HS-27A (cell line): ENCODE measurements at places on chromosomes 2 and 18.

DNA sequence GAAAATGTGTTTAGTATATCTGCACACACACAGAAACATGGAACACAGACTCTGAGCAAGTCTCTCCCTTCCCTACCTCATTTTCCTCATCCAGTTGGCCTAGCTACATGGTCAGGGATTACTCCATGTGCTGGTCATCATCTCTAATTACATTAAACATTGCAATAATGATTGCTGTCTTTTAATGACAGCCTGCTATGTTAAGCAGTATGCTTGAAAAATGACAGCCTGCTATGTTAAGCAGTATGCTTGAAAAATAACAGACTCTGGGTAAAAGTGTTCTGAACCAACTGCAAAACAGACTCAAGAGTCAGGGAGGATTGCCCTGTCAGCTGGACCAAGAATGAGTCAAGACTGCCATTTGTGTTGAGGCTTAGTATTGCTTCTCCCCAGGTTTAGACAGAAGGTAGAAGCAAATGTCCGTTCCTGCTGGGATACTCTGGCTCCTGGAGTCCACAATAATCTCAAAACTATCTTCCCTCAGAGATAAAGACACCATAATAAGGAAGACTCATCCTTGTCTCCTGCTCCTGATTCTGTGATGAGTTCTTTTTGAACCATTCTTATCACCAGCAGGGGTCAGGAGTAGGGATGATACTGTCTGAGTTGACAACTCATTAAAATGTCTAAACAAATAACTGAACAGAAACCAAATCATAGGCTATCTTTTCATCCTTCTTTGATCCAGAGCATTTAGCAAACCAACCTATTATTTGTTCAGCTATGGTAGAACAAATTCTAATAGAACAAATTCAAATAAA is 57.7 kb downstream of the CCDC93 start:
- DNase-seq = no peak

GRCh38 chr2:36545871-36546416 is 52.0 kb downstream of the FEZ2 start:
- no peak for DNase-seq

DNA sequence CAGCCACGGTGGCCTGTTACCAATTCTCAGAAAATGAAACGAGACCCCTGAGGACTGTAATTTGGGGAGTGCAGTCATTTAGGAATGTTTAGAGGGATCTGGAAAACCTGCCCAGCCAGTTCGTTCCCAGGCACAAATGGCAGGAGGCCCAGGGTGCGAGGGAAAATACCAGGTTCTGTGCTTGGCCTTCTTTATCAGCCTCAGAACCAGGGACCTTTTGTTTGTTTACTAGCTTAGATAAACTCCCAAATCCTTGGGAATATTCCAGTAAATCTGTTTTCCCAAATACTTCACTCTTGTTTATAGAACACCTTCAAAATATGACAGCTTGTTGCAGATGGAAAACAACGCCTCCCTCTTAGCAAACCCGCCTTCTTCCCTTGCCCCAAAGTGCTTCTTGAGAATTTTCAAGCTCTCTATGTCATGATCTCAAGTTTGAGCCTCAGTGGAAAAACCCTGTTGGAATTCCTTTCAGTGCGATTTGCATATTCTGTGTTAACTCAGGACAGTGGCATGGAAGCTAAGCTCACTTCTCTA is 400.3 kb upstream of the SMIM21 start:
- DNase-seq = no peak

- no peak for DNase-seq
Measured at GRCh38 chr2:127118467-127118866, 11.5 kb upstream of the BIN1 start.

DNA sequence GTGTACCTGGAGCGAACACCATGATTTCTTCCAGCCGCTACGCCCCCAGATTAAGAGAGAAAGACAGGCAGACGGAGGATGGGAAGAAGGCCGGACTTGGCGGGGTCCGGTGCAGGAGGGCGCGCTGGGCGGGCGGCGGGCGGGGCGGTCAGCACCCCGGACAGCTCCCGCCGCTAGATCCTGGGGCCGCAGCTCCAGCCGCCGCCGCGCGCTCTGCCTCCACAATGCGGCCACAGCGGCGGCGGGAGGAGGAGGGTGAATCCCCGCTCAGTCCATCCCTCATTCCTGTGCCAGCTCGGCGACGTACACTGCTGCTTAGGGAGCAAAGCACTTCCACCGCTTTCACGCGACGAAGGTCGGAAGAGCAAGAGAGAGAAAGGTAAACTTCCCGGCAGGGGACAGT is at the start of gene AKAIN1:
Gene AKAIN1, minus strand, starts transcription at position 226 of the 403 bp plus-strand sequence. Its CDS starts 204 bp downstream, at position 22.
- DNase-seq = no peak

DNA sequence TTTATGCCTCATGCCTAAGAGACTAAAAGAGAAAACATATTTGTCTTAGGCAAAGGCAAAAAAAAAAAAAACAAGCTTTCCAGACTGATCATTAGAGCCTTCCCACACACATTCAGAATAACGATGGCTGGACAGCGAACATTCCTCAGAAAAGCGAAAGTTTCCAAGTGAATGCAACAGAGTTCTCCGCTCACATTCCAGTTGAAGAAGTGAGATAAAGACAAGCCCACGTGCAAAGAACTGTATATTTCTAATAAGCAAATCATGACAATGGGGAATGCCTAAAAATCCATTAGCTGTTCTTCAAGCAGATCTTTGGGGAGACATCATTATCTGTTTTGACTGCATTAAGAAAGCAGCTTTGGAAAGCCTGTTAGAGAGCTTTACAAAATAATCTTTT is 347.9 kb downstream of the METTL4 start:
- no peak for DNase-seq

DNA sequence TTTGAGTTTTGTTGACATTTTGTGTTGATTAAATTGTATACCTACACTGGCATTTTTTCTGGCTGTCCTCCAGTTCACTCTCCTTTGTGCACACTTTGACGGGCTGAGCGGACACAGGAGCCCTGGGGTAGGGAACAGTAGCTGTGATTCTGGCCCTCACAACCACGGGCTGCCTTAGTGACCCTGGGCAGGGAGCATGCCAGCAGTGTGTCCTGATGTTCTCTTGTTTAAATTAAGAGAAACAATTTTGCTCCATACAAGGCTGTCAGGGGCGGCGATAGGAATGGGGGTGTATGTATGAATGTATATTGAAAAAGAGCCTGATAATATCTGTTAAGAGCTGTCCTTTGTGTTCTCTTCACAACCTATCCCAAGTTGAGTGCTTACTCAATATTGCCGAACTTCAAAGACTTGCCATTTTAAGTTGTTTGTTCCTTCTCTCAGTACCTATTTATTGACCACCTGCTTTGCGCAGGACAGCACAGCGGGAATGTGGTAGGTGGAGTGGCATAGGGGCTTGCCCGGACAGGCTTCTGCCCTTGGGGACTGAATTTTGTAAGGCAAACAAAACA is 103.7 kb upstream of the EML6 start:
- DNase-seq = no peak

- no peak for DNase-seq
Measured at GRCh38 chr2:118356051-118356450, 267.8 kb downstream of the INSIG2 start.

DNA sequence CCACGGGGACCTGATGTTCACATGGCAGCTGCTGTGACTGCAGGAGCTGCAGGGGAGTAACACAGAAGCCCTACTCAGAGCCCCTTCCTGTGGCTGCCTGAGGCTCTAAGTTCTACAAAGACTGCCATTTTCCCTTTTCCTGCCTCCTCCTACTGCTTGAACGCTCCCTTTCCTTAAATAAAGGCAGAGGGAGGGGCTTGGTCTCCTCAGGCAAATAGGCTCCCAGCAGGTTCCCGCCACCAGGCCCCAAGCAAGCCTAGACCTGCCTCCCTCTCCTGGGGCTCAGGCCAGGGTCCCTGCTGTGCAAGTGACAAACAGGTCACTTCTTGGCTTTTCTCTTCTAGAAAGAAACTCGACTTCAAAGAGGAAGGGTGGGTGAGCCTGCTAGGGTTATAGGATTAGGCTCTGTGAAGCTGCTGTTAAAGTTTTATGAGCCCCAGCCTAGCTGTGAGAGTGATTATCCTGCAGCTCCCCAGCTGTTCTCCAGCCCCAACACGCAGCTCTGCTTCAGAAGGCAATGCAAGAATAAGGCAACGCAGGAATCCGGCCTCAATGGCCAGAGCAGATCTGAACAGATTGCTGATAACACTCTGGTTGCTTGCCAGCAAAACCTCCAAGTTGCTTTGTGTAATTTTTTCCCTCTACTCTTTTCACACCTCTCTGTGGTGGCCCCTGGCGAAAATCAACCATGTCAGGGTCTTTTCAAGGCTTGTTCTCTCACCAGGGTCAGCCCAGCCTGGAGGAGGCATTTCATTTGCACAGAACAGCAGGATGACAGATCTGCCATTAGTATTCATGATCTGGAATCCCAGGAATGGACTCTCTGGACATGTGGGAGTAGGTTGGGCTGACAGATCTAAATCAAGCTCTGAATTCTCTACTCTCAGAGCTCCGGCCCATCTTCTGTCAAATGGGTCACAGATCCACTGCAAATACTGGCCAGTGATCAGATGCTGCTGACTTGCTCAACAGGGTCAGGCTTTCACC is 71.3 kb downstream of the MRO start:
- no peak for DNase-seq

DNA sequence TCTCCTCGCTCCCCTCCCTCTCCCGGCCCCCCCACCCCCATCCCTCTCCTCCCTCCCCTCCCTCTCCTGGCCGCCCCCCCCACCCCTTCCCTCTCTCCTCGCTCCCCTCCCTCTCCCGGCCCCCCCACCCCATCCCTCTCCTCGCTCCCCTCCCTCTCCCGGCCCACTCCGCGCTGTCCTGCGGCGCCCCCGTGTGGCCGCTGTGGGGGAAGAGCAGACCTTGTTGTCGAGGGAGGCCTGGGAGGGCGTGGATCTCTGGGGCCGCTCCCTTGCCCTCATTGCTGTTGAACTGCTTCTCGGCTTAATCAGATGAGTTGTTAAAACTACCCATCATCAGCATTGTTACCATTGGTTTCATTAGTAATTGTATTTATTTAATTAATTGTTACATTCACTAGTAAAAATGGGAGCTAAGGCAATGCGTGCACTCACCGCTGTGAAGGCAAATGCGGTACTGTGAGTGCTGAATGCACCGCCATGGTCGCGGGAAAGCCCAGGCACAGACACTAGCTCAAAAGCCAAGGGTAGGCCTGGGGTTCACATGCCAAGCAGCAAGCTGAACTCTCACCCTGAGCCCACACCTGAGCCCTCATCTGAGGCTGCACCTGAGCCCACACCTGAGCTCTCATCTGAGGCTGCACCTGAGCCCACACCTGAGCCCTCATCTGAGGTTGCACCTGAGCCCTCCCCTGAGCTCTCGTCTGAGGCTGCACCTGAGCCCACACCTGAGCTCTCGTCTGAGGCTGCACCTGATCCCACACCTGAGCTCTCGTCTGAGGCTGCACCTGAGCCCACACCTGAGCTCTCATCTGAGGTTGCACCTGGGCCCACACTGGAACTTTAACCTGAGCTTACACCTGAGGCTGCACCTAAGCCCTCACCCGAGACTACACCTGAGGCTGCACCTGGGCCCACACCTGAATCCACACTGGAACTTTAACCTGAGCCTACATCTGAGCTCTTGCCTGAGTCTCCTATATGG is 8.8 kb downstream of the RTP5 start:
- no peak for DNase-seq

GRCh38 chr2:84970210-84970867 is 622 bp upstream of the KCMF1 start:
- no peak for DNase-seq

DNA sequence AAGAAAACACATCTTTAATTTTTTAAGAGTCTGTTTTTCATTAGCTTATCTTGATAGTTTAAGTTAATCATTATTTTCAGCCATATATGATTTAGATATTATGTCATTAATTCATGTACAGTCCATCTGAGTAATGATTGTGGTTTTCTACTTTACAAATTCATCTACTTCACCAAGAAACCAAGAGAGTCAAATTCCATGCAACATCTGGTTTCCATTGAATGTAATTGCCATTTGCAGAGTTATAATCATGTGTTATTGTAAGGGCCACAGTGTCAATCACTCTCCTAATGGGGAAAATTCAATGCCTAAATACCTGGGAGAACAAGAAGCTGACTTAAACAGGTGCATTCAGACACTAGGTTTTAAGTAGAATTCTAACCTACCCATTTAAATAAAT is 217.2 kb upstream of the OSR1 start:
- DNase-seq = no peak

GRCh38 chr18:28039078-28039477 is 137.9 kb downstream of the CDH2 start:
- no peak for DNase-seq

GRCh38 chr2:17413036-17413435 is 105.2 kb downstream of the RAD51AP2 start:
- no peak for DNase-seq

GRCh38 chr2:42939411-42940206 is 147.2 kb upstream of the HAAO start:
- DNase-seq = no peak

GRCh38 chr18:76697441-76697901 is 124.9 kb upstream of the ZNF236 start:
- no peak for DNase-seq

DNA sequence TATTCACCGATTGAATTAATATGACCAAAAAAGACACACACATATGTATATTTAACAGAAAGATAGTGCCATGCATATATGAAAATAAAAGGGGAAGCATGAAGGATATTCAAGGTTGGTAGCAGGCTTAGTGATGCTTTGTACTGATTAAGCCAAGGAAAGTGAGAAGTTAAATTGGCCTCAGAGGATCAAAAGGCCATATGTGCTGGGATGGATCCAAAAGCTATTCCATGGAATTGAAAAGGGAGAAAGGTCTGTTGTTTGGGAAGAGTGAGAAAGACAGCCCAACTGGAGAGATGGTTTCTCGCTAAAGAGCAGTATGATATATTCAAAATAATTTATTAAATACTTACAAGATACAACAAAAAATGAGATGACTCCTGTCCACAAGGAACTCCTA is 65.9 kb downstream of the INSIG2 start:
- DNase-seq = no peak

GRCh38 chr2:95357717-95358280 is 44.7 kb upstream of the FAHD2A start:
- DNase-seq = no peak

- no peak for DNase-seq
Measured at GRCh38 chr2:196944570-196944969, 18.1 kb upstream of the PGAP1 start.

DNA sequence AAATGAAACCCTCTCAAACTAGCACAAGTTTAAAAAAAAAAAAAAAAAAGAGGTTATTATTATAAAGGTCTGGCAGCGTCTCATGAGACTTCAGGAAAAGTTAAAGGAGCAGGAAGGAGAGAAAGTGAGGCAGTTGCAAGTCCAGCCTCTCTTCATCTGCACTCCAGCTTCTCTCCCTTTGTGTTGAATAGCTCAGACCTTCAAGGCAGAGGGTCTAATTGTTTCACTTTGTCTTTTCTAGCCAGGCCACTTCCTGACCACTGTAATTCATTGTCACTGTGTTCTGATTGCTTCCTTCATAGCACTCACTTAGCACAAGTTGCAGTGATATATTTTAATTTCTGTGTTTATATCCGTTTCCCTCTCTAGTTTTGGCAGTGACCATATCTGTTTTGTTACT is 99.9 kb downstream of the SPATS2L start:
- DNase-seq = no peak

DNA sequence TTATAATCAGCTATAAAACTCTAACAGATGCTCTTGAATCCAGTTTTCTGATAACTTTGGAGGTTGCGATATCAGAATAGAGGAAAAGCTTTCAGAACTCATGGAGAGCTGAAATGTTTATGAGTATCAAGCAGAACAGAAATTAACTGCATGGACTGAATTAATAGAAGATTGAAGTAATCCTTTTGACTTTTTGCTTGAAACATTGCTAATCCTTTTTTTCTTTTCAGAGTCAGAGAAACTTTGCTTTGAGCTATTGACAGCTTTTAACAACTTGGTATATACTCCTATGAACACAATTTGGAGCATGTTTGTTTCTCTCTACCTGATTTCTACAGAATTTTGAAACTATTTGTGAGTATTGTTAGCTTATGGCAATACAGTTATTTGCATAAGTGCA is 1254.8 kb downstream of the LRP1B start:
- DNase-seq = no peak
